ENCODE measurements at places on chromosomes 3 and 15.

- no peak for DNase-seq
Observed at GRCh38 chr3:69250014-69250413, 127.6 kb upstream of the LMOD3 start.

- no peak for DNase-seq
Observed at GRCh38 chr3:124701687-124702086, 28.6 kb upstream of the UMPS start.

GRCh38 chr3:71421820-71422566 lies 161.5 kb downstream of the FOXP1 start:
- no peak for DNase-seq

DNA sequence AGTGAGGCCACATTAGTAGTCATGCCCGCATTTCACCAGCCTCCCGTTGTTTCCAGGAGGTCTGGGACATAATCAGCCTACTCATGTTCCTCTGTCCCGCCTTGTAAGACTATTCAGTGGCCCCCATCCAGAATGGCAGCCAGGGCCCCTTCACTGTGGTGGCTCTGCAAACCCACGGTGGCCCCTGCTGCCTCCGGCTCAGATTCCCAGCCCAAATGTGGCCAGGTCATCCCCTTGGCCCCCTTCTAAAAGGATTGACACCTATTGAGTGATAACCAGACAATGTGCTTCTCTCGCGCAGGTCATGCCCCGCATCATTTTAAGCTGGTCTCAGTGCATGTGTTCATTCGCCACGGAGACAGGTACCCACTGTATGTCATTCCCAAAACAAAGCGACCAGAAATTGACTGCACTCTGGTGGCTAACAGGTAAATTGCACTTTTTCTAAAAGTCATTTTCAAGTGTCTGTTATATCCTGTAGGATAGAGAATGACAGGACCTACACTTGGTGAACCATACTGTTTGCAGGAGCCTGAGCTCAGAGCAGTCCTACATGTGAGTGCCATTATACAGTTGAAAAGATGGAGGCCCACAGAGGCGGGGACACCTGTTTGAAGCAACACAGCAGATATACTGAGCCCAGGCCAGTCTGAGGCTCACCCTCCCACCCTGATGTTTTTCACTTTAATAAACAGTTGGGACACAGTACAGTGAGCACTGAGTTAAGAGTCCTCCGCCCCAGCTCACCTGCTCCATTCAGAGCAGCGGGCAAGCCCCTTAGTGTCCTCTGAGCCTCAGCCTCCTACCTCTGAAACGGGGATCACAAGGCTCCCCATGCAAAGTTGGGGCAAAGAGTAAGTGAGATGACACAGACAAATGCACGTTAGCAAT lies 47.7 kb downstream of the PXYLP1 start:
- no peak for DNase-seq

- peak; percentile 22 for DNase-seq
Observed at GRCh38 chr15:93553167-93553935, 464.3 kb upstream of the RGMA start.

DNA sequence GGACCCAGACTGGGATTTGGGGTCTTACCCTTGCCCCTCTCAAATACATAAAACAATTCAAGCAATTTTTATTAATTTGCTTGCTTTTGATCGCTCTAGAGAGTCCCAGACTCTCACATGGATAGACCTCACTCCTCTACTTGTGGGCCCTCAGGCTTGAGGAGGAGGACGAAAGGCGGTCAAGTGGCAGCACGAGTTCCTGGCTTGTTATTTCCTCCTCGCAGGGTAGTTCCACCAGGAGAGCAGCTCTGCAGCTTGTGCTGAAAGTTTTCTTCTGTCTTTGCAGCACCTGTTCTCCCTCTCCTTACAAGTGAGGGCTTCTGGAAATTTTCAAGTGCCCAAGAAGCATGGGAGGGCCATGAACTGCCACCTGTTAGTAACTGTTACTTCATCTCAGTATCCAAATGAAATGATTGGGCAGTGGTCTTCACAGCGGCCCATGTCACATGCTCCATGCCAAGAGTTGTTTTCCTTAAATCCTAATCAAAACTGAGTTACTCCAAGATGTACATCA lies 22.7 kb downstream of the ABI3BP start:
- no peak for DNase-seq

DNA sequence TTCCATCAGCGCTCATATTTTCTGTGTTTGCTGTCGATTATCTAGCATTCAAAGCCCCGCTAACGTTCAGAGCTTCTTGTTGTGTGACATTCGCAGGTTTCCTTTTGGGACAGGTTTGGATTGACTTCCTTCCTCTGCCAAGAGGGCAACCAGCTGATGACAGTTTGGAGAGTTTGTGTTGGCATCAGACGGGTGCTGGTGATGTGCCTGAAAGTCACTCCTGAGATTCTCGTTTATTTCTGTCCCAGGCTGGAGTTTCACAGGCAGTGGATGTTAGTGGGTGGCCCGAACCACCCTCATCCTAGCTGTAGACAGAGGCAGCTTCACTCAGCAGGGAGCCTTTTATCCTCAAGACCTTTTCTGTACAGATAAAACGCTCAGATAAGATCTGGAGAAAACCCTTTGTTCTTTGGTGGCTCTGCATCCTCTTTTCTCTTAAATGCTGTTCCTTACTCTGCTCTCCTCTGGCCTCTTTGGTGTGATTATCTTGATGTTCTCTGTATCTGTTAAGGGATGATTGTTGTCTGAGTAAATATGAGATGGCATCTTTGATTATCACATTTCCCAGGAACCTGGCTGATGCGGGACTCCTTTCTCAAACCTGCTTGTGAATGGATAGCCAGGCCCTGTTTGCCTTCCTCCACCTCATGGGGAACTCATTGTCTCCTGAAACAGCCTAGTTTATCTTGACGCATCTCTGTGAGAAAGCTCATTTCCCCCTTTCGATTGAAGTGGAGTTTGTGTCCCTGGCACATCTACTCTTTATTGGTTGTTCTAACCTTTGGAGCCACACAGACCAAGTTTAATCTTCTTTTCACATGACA lies 35.9 kb downstream of the CGNL1 start:
- DNase-seq = no peak

DNA sequence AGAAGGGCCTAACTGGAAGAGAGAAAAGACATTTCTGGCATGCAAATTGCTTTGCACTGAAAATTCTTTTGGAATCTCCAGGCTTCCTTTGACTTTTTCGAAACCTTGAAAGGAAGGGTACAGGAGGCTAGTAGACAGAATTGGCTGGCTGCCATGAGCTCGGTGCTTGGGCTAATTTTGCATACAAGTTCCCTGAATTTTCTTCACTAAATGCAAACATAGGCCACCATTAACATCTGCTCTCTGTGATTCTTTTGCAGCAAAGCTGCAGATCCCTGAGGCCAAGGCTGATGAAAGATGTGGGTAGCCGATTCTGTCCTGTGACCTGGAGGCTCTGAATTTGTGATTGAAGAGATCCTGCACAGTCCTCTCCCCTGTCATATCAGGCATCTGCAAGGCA lies 247.8 kb upstream of the MCTP2 start:
- no peak for DNase-seq

- no peak for DNase-seq
Observed at GRCh38 chr3:174495311-174495710, 363.8 kb upstream of the NAALADL2 start.

GRCh38 chr3:23264413-23264812 lies 61.3 kb downstream of the UBE2E2 start:
- no peak for DNase-seq

GRCh38 chr15:92109191-92109873 lies 255.8 kb downstream of the SLCO3A1 start:
- no peak for DNase-seq

DNA sequence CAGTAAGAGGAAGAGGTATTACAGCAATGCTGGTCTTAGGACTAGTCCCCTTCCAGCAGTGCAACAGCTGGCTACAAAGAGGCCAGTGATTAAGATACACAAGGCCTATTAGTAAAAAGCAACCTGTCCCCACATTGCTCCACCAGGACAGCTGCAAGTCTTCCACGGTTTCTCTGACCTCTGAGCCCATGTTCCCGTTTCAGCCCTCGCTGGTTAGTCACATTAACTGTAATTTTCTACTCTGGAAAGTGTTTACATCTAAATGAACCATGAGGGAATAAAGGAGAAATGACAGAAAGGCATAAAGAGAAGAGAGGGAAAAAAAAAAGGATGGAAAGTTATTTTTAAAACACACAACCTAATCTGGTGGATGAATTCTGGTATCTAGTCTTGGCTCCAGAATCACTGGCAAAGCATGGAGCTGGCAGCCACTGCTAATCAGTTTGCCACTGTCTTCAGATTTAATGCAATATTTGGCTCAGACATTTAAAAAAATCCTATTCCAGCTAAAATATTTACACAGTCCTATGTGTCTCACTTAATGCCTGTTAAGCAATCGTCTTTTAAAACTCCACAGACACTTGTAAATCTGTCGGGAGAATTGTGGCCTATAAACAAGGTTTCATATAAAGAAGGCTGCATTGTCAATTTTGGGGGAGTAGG lies 154.9 kb downstream of the GREM1 start:
- DNase-seq = no peak

GRCh38 chr15:58413253-58413652 lies 18.5 kb upstream of the LIPC start:
- DNase-seq = no peak

DNA sequence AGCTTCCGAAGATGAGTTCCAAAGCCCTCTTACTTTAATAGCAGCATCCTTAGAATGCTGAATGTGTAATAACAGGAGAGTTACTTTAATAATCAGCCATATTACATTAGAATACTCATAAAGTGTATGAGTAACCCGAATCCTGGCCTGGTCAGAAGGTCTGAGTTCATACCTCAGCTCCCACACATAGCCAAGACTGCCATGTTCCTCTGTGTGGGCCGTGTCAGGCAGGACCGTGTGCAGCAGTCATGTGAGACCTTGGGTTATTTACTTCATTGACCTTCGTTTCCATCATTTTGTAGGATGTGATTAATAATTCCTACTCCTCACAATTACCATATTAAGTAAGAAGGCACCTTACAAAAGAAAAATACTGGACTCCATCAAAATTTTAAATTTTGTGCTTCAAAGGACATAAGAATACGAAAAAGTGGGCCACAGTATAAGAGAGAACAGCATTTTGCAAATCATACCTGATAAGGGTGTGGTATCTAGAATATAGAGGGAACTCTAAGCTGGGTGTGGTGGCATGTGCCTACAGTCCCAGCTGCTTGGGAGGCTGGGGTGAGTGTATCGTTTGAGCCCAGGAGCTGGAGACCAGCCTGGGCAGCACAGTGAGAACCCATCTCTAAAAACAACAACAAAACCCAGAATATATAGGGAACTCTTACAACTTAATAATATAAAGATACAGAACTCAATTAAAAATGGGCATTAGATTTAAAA lies 163.4 kb downstream of the ATG7 start:
- DNase-seq = no peak
